Activated CD4-positive, alpha-beta T cell treated with anti-CD3 and anti-CD28 coated beads, Interleukin-2, amount 10 ng/mL, durations not matched to agents 24 days and 14 days (primary cell): ENCODE measurements at places on chromosomes 1 and 21.

GRCh38 chr1:23483321-23484252 is at the start of gene ASAP3:
Gene ASAP3 (minus strand): TSS chr1:23484179. CDS start chr1:23484133, 46 bp downstream.
- no peak for DNase-seq

DNA sequence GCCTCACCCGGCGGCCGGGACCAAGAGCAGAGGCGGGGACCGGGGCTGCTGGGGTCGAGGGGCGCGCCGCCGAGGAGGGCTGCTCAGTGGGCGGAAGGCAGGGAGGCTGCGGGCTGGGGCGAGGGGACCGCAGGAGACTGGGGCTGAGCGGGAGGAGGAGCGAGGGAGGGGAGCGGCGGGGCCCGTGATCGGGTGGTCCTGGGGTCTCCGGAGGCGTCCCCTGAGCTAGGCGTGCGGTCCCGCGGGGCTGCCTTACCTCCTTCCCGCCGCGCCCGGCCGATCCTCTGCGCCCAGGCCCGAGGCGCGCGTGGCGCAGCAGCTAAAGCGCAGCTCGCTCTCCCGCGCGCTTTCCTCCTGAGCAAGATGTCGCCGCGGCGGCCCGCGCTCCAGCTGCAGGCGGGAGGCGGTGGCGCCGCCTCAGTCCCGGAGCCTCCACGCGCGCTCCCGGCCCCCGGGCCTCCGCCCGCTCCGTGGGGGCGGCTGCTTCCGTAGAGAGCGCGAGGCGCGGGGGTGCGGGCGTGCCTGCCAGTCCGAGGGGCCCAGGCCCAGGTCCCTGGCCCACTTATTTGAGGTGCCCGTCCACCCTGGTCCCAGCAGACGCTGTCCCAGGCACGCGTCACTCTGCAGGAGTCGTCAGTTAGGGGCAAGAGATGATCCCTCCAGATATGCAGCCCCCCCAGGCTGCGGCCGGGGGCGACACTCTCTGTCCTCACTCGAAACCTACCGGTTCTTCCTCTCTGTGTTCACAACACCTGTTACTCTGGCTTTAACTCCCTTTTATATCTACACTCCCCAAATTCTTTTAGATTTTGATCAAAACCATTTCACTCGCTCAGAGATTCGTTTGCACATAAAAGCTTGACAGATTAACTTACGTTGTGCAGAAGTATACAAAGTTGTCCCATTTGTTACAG is at the start of gene CCSAP:
CCSAP (minus strand) TSS at position 392 of the 914 bp plus-strand sequence. CDS start 582 bp downstream, outside the sequence.
- peak; percentile 90 for DNase-seq

- no peak for DNase-seq
Observed at GRCh38 chr1:54377040-54377691, 29.0 kb downstream of the SSBP3 start.

DNA sequence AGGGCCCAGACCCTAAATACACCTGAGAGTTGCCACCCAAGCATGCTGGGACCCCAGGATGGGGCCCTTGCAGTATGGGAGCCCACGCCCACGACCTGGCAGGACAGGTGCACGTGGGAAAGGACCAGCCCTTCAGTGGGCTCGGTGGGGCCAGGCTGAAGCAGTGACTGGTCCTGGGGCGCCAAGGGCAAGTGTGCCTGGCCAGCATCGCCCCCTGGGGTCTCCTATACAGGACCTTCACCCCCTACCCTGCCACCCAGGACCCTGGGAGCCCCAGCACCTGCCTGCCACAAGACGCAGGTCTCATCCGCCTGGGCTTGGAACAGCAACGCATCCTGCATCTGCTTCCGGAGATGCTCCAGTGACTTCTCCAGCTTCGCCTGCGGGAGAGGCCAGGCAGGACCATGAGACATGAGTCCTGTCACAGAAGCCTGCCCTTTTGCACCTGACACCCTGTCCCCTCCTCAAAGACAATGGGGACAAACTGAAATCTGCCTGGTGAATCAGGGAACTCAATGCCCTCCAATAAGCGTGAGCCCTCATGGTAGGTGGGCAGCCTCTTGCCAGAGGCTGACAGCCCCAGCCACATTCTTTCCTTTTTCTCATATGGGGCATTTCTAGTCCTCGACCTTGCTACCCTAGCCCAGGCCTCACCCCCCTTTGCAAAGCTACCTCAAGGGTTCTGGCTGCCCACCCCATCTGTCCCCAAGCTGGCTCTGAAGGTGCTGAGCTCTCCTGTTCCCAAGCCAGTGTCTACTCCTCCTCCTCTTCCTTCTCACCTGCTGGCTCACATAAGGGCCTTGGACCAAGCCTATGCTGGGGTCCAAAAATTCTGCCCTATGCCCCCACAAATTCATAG is 4.6 kb downstream of the TRIM11 start:
- DNase-seq = no peak

DNA sequence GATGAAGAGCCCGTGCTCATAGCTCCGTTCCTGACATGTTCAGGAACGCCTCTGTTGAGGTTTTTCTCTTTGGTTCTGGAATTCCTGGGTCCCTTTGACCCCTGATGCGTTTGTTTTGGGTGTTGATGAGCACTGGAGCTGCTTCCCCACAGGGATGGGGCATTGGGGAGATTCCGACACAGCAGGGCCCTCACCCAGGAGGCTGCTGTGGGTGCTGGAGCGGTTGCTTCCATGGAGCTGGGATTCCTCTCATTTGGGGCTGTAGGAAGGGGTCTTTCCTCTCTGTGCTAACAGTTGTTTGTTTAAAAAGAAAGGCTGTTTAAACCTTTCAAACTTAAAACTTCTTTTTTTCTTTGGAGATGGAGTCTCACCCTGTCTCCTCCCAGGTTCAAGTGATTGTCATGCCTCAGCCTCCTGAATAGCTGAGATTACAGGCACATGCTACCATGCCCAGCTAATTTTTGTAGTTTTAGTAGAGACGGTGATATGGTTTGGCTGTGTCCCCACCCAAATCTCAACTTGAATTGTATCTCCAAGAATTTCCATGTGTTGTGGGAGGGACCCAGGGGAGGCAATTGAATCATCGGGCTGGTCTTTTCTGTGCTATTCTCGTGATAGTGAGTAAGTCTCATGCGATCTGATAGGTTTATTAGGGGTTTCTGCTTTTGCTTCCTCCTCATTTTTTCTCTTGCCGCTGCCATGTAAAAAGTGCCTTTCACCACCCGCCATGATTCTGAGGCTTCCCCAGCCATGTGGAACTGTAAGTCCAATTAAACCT is 48.9 kb downstream of the SKI start:
- no peak for DNase-seq

DNA sequence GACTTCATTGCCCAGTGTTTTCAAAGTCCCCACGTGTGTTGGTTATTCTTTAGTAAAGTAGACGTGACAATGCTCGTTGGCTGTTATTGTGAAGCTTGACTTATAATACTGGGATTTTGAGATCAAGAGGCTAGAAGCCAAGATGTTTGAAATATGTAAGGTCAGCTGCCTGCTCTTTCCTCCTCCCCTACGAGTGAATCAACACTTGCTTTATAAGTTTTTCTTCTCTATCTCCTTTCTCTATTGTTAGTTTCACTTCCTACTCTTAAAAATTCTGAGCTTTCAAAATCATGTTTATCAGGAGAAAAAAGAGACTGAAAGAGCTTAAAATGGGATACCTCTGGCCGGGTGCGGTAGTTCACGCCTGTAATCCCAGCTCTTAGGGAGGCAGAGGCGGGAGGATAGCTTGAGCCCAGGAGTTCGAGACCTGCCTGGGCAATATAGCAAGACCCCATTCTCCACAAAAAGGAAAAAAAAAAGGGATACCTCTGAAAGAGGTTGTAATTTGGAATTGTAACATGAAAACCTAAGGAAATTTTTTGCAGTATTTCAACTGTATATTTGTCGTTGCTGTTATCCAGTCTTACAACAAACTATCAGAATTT is 72.0 kb downstream of the EPB41 start:
- DNase-seq = no peak

DNA sequence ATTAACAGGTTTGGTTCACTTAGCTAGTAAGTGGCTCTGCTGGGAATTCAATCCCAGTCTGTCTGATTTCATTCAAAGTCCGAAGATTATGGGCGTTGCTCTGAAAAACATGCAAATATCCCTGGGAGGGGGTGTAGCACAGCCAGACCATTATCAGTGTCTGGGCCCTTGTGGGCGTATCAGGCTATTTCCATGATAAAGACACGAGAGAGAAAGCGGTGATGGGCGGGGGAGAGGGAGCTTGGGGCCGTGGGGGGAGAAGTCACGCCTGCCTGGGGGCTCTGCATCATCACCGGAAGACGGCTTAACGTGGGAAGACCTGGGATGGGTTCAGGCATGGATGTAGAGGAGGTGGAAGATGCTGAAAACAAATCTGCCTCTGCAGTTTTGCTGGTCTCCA is 25.8 kb downstream of the IL6R start:
- no peak for DNase-seq

DNA sequence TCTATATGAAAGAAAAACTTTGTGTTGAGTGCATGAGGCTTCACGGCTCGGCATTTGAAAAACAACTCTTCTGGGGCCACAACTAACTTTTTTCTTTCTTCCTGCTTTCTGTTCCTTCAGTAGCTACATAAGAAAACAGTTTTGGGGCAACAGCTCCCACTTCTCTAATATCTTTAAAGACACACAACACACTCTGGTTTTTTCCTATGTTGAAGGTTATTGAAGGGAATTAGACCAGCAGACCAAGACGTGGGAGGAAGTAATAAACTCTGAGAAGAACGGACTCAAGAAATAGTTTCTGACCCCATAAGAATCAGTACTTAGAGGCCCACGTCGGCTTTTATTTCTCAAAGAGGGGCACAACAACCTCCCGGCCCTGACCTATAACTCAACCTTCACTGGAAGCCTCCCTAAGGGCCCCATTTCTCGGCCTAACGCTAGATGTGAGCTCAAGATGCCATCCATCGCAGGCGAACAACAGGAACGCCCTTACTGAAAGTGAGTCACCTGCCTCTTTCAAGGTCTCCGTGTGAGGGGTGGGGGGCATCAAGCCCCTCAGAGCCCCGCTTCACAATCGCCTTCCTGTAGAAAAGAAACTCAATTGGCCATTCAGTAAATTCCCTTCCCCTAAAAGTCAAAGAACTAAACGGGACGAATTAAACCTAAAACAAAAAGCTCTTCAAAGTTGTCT is 844 bp downstream of the ZMYM6 start:
- DNase-seq = peak; percentile 82

GRCh38 chr1:205251576-205251975 is 23.8 kb downstream of the TMCC2 start:
- no peak for DNase-seq

DNA sequence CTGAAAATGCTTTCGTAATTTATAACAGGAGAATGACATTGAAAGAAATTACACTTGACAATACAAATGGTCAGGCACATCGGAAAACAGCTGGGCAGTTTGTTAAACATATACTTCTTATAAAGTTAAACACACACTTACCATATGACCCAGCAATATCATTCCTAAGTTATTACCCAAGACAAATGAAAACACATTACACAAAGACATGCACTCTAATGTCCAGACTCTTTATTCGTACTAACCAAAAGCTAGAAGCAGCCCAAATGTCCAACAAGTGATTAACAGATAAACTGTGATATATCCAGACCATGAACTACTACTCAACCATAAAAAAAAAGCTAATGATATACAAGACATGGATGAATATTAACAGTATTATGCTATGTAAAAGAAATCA is 8.5 kb downstream of the AKT3 start:
- no peak for DNase-seq

DNA sequence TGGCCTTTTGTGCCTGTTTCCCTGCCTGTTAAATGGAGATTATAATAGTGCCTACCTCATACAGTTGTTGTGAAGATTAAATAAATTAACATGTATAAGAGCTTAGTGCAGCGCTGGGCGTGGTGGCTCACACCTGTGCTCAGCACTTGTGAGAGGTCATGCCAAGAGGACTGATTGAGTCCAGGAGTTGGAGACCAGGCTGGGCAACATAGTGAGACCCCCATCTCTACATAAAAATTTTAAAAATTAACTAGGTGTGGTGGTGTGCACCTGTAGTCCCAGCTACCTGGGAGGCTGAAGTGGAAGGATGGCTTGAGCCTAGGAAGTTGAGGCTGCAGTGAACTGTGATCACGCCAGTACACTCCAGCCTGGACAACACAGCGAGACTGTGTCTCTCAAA is 12.1 kb downstream of the CAMK2N1 start:
- no peak for DNase-seq

DNA sequence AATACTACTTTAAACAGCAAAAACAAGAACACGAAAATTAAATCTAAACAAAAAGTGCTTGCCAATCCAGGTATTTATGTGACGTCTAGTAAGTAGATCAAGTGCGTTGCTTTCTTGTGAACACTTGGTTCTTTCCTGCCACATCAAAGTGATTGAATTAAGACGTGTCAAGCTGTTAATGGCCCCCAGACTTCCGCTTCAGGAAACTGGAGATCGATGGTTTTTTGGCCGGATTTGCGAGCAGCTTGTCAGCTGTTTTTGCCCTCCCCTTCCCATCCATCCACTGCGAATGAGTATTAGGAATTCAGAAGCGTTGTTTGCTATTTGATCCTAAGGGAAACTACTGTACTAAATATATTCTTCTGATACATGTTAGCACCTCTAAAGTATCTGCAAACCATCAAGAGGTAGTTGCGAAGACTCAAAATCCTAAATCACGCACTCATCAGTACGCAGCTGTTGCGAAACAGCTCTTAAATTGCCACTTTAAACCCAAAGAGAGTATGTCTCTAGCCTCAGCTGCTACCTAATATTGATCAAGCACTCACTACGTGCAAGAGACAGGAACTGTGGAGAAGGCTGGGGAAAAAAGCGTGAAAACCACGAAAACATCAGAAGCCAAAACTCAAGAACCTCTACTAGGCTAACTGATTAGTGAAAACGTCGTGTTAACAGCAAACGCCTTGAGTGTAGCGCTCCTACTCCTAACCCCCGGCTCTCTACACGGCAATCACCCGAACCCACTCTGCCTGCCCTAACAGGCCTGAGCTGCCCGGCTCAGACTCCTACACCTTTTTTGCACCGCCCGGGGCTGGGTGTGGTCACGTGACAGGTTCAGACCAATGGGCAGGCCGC is 473 bp upstream of the BRDT start:
- DNase-seq = peak; percentile 83

DNA sequence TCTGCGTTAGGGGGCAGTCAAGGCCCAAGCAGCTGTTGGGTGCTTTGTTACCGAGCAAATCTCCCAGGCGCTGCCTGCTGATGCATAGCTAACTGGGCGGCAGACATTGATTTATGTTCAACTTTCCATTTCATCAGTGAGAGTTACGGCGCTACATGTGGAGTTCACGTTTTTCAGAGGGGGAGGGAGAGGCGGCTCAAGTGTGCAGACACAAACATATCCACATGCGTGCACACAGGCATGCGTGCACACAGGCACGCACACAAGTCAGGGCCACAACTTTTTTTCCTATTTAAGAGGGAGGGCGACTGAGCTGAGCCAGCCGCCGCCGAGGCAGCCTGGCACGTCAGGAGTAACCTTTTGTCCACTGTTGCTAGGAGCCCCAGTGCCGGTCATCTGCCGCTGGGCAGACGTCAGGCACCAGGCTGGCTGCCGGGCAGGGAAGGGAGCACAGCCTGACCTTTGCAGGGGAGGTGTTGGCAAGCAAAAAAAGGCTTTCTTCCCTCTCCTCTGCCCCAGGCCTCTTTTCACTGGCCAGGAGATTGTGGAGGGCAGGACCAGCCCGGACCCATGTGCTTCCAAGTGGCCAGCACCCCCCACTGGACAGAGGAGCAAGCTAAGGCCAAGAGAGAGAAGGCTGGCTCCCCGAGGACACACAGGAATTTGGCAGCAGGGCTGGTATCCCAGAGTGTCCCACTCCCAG is 73.3 kb downstream of the MRPL37 start:
- no peak for DNase-seq

- no peak for DNase-seq
Observed at GRCh38 chr21:29193072-29193471, 62.6 kb downstream of the MAP3K7CL start.

- no peak for DNase-seq
Observed at GRCh38 chr21:43803558-43804300, 14.4 kb downstream of the RRP1 start.

GRCh38 chr1:168179438-168180147 is 831 bp downstream of the TIPRL start:
- DNase-seq = peak; percentile 69
